ENCODE measurements at places on chromosomes 7 and 10.

DNA sequence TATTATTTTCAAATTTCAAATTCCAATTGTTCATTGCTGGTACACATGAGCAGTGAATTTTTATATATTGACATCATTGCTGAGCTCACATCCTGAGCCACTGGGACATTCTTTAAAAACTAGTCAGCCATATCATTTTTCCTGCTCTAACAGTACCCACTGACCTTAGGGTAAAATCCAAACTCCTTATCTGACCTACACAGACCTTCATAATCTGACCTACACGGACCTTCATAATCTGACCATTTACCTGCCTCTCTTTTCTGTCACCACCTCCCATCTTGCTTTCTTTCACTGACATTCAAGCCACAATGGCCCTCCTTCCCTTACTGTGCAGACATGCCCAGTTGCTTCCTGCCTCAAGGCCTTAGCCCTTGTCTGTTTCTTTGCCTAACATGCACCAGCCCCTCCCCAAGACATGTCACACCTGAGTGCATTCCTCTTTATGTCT lies 16.1 kb upstream of the CUZD1 start:
- DNase-seq, result no peak

- DNase-seq, result no peak
Observed at GRCh38 chr7:74235518-74236268, 18.5 kb downstream of the RFC2 start.

- DNase-seq, result no peak
Observed at GRCh38 chr10:105585753-105586152, 944.7 kb downstream of the SORCS3 start.

DNA sequence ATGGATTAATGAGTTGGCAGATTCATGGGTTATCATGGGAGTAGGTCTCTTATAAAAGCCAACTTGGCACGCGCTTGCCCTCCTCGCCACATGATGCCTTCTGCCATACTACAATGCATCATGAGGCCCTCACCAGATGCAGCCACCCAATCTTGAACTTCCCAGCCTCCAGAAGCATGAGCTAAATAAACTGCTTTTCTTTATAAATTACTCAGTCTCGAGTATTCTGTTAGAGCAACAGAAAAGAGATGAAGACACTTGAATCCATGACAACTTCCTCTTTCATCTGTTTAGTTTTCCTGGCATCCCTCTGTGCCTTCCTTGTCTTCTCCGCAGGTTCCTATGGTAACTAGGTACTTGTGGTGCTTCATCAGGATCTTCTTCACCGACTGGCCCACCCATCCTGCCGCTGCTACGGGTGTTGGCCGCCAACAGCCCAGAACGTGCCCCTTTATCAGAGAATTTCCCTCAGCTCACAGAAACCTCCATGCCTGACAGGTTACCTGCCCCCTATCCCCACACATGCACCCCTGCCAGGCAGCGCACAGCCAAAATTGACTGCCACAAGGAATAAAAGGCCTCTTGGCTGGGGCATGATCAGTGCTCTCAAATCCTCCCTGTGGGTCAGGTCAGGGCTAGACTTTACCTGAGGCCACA lies 28.0 kb upstream of the PPIF start:
- no peak for DNase-seq

- no peak for DNase-seq
Observed at GRCh38 chr7:115338016-115338415, 416.1 kb downstream of the MDFIC start.

DNA sequence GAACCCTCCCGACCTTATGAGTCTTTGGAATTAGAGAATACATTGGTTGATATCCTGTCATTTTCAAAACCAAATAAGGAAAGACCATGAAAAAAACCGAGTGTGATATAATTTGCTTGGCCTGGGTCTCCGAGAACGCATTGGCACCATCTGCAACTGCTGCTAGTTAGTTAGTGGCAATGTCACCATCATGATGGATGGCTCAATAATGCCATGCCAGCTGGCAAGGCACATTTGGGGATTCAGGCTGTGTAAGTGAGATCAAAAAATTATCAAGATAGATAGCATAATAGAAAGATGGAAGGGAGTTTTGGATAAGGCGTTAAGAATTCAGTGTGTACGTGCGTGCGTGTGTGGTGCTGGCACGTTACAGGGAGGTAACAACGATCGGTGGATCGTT lies 134.7 kb upstream of the TCERG1L start:
- no peak for DNase-seq

- no peak for DNase-seq
Observed at GRCh38 chr10:45532480-45532879, 140.1 kb downstream of the ZFAND4 start.

GRCh38 chr10:92238586-92239098 lies 52.2 kb downstream of the CPEB3 start:
- no peak for DNase-seq

- DNase-seq, result no peak
Observed at GRCh38 chr7:117871778-117872538, 1.3 kb downstream of the CTTNBP2 start.

GRCh38 chr7:111475959-111476358 lies 86.3 kb downstream of the IMMP2L start:
- DNase-seq, result no peak

- no peak for DNase-seq
Observed at GRCh38 chr7:51374936-51375335, 58.3 kb upstream of the COBL start.

GRCh38 chr10:76285012-76285411 lies 853.6 kb downstream of the LRMDA start:
- DNase-seq, result no peak

DNA sequence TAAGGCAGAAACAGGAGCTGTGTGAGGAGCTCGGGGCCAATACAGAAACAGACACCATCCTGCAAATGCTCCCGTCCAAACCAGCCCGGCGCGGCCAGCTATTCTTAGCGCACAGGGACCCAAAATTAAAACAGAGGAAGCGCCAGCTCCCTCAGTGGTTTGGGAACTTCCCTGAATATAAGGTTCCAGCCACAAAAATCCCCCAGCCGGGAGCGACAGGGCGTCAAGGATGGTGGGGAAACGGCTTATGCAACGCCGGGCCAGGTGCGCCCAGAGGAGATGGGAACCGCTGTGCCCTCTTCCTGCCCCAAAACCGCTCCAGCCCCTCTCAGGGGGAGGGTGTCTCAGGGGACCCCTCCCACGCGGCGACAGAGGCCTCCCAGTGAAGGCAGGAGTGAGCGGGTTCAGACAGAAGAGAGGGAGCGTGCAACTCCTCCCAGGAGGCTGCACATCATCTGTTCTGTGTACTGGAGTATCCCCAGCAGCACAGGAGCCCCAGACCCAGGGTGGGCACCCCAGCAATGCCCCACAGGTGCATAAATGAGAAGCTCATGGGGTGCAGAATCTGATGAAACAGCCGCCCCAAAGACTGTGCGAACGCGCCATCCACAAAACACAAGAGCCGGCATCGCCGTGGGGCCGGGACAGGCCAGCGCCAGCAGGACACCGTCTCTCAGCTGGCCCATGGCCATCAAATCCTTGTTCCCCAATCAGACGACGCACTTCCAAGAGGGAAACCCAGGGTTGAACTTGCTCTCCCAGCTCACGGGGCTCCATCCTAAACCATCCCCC lies 73.9 kb upstream of the PDGFA start:
- no peak for DNase-seq

- DNase-seq, result no peak
Observed at GRCh38 chr10:75607576-75607975, 176.2 kb downstream of the LRMDA start.

- no peak for DNase-seq
Observed at GRCh38 chr10:114025611-114026130, 18.0 kb upstream of the ADRB1 start.

- DNase-seq, result no peak
Observed at GRCh38 chr7:133761443-133761842, 365.7 kb upstream of the LRGUK start.

- no peak for DNase-seq
Observed at GRCh38 chr10:117631276-117632145, 89.0 kb downstream of the EMX2 start.

- no peak for DNase-seq
Observed at GRCh38 chr10:77416311-77417135, 221.1 kb downstream of the KCNMA1 start.

- no peak for DNase-seq
Observed at GRCh38 chr10:36640626-36641025, 484.8 kb upstream of the ANKRD30A start.

- no peak for DNase-seq
Observed at GRCh38 chr10:44051584-44052385, 333.1 kb downstream of the CXCL12 start.

DNA sequence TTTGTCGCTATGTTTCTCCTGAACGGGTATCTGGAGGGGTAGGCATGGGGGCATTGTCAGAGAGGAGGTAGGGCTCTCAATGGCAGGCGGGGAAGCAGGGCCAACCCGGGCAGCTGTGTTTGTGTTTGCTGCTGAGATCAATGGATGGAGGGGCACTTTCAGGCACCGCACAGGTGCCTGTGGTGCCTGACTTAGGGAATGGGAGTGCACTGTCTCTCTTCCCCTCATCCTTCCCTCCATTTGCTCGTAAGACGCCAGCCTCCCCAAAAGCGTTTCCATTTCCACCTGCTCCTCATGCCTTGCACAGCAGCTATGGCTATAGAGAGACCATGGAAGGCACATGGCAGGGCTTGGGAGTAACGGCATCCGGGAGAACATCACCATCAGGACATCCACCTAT lies 615.9 kb upstream of the FOXK1 start:
- DNase-seq, result no peak

DNA sequence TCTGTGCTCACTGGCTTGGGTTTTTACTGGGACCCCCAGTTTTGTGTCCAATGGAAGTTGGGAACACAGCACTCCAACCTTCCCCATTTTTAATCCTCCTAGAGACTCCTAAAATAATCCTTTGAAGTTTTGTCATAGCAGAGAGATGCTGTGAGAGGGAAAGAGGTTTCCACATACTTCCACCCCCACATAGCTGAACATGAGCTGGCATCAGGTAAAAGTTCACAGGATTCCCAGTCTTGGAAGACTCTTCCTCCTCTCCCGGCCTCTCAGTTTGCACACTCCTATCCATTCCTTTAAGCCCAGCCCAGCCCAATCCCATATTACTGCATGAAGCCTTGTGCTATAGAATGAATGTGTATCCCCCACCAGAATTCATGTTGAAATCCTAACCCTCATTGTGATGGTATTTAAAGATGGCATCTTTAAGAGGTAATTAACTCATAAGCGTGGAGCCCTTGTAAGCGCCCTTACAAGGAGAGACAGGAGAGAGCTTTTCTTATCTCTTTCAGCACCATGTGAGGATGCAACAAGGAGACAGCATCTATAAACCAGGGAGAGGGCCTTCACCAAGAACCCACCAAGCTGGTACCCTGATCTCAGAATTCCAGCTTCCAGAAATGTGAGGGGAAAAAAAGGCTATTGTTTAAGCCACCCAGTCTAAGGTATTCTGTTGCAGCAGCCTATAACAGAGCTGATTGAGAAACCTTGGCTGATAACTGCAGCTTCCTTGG lies 22.4 kb downstream of the GRM8 start:
- DNase-seq, result no peak

GRCh38 chr10:15504101-15504840 lies 133.2 kb upstream of the FAM171A1 start:
- DNase-seq, result no peak

DNA sequence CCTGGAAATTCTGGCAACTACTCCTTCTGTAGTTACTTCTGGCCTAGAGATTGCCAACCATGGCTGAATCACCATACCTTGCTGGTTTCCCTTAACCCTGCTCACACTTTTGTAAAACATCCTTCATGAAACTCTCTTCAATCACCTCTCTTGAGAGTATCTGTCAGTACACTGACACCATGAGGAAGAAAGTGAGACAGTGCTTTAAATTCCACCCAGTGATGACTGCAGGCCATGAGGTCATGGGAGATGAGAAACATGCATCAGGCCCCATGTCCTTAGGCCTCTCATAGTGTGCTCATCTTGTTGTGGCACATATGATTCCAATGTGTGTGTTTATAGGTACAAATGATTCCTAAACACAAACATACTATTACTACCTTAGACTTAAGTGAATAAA lies 24.6 kb upstream of the NAMPT start:
- DNase-seq, result no peak

DNA sequence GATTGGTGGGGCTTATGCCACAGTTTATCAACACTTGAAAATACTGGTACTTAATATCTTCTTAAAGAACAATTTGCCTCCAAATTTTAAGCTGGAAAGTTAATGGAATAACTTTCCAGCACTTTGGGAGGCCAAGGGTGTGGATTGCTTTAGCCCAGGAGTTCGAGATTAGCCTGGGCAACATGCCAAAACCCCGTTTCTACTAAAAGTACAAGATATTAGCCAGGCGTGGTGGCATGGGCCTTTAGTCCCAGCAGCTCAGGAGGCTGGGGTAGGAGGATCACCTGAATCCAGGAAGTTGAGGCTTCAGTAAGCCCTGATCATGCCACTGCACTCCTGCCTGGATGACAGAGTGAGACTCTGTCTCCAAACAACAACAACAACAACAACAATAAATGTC lies 56.0 kb downstream of the PRF1 start:
- DNase-seq, result no peak

GRCh38 chr10:11057994-11058393 lies 40.3 kb downstream of the CELF2 start:
- no peak for DNase-seq

- no peak for DNase-seq
Observed at GRCh38 chr10:26733750-26734568, 36.5 kb downstream of the PDSS1 start.

DNA sequence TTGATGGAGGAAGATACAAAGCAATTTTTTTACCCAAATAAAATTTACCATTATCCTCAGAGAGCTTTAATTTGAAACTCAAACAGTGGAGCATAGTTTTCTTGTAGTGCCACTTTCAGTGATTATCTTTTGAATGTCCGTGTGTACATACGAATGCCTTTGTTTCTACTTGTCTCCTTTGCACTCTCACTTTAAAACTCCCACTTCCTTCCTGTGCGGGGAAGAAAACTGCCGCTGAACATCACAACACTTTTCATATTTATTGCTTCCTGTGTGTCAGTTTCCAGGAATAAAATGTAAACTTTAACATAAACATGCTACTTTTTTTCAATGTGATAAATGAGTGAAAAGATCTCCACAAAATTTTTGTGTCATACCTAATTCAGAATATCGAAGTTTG lies 102.4 kb downstream of the SEMA3A start:
- no peak for DNase-seq

GRCh38 chr10:14451341-14451740 lies 120.6 kb upstream of the FRMD4A start:
- DNase-seq, result no peak

DNA sequence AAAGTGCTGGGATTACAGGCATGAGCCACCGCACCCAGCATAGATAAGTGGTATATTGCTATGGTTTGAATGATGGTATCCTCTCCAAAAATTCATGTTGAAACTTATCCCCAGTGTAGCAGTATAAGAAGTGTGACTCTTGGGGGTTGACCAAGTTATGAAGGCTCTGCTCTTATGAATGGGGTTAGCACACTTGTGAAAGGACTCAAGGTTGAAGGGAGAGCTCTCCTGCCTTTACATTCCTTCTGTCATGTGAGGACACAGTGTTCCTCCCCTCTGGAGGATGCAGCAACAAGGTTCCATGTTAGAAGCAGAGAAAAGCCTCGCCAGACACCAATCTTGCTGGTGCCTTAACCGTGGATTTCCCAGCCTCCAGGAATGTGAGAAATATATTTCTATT lies 58.0 kb downstream of the ADK start:
- no peak for DNase-seq

- no peak for DNase-seq
Observed at GRCh38 chr7:32142649-32143048, 72.4 kb upstream of the PDE1C start.
